Parietal lobe (tissue), 2 donors: ENCODE measurements at places on chromosomes 2 and 18. TPM values are rescaled to one million over a fixed set of nuclear protein-coding genes. Genes with fewer than 3 reads are reported as not detected.

SCN1A gene
- 29.1 TPM for total RNA-seq

C1GALT1C1L gene
- not detected for total RNA-seq

PROM2 gene
- 9.4 TPM for total RNA-seq

CD8B2 gene
- not detected for total RNA-seq

EFEMP1 gene
- total RNA-seq, result 0.94 TPM

KCNG2 gene
- 0.31 TPM for total RNA-seq

OR6B3 gene
- not detected for total RNA-seq

EGR4 gene
- total RNA-seq, result not detected

PTH2R gene
- total RNA-seq, result 2.8 TPM

PARD6G gene
- total RNA-seq, result 11.6 TPM

RELCH gene
- total RNA-seq, result 133 TPM

NOTO gene
- not detected for total RNA-seq

RUFY4 gene
- total RNA-seq, result not detected

DOK6 gene
- total RNA-seq, result 94.5 TPM

KIF5C gene
- total RNA-seq, result 398 TPM

GPBAR1 gene
- total RNA-seq, result not detected

FEV gene
- total RNA-seq, result not detected

ABCB6 gene
- 47.9 TPM for total RNA-seq

LIMS3 gene
- total RNA-seq, result 2.5 TPM
